ENCODE measurements at places on chromosomes 16 and 17. TPM values are rescaled to one million over a fixed set of nuclear protein-coding genes. Genes with fewer than 3 reads are reported as not detected.

- no peak for DNase-seq
Measured at GRCh38 chr17:17503566-17504130, 7.5 kb upstream of the RASD1 start.

- no peak for DNase-seq
Measured at GRCh38 chr16:29023279-29024277, 38.7 kb downstream of the LAT start.

- DNase-seq = peak; percentile 67
Measured at GRCh38 chr17:75639771-75640555, 6.7 kb downstream of the SMIM5 start.

DNA sequence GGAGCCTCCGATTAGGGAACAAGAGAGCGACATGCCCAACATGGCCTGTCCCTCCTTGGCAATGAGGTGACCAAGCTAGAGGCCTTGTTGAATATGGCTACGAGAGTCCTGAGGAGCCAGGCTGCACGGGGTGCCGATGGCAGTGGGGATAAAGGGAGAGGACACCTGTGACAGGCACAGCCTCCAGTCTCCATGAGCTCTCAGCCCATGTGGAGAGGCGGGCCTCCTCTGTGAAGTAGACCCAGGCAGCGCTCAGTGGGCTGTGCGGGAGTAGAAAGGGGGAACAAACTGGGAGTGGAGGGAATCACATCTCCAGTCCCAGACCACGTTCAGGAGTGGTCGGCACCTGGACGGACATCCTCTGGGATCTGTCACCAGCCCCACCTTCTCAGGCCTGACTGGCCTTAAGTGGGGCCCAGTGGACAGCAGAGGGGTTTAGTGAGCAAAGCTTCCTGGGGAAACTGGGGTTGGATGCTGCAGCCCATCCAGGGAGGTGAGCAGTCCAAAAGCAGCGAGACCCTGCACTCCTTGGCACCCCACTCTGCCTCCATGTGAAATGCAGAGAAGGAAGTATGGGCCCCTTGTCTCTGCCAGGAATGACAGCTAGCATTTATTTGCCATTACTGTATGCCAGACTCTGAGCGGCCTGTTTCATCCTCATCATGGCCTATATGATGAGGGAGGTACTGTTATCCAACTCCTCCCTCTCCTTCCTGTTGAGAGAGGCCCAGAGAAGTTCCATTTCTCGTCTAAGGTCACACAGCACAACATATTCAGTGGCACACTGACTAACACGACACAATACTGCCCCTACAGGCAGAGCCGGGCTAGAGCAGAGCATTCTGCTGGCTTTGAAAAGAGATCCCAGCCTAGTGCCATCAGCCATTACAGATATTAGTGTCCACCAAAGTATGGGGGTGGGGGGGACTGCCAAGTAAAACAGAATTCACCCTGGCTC, 4.5 kb upstream of the TMEM92 start:
- DNase-seq = peak; percentile 86

DNA sequence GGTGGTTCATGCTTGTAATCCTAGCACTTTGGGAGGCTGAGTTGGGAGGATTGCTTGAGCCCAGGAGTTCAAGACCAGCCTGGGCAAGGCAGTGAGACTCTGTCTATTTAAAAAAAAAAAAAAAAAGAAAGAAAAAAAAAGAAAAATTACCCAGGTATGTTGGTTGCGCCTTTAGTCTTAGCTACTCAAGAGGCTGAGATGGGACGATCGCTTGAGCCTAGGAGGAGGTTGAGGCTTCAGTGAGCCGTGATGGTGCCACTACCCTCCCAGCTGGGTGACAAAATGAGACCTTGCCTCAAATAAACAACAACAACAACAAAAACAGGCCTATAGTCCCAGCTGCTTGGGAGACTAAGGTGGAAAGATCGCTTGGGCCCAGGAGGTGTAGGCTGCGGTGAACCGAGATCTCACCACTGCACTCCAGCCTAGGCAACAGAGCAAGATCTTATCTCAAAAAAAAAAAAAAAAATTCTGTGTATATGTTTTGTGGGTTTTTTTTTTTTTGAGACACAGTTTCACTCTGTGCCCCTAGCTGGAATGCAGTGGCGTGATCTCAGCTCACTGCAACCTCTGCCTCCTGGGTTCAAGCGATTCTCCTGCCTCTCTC, 12.5 kb upstream of the ANKRD40CL start:
- no peak for DNase-seq

GRCh38 chr16:29824589-29825144, 4.4 kb downstream of the MVP start:
- no peak for DNase-seq

DNA sequence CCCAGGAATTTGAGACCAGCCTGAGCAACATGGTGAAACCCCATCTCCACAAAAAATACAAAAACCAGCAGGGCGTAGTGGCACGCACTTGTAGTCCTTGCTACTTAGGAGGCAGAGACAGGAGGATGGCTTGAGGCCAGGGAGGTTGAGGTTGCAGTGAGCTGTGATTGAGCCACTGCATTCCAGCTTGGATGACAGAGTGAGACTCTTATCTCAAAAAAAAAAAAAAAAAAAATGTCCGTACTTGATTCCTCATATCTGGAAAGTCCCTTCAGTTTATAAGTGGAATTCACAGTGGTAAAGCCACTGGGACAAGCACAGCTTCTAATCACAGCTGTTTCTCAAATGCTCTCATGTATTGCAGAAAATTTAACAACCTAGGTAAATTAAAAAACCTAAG, 78.6 kb upstream of the CREBBP start:
- DNase-seq = no peak

DNA sequence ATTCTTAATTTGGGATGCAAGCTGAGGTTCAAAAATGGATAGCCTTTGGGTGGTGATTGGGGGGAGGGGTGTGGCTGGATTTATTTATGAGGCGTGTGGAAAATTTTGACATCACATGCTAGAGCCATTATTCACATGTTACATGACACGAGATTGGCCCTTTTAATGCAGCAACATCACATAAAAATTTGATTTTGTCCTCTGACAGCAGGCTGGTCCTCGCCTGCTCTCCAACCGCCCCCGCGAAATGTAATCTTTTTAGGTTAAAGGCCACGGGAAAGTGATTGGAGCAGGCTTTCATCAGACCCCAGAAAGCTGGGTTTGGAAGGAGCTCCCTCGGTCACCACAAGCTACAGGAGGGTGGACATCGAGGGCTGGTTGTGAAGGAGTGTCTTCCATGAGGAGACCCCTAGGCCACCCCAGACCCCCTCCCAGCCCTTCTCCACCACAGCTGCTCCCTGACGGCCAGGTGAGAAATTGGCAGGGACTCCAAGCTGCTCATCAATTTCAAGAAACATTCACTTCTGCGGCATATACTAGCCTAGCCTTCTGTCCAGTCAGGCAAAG, 502.7 kb upstream of the PSMD7 start:
- no peak for DNase-seq

- no peak for DNase-seq
Measured at GRCh38 chr17:35817196-35817595, 7.9 kb downstream of the TAF15 start.

DNA sequence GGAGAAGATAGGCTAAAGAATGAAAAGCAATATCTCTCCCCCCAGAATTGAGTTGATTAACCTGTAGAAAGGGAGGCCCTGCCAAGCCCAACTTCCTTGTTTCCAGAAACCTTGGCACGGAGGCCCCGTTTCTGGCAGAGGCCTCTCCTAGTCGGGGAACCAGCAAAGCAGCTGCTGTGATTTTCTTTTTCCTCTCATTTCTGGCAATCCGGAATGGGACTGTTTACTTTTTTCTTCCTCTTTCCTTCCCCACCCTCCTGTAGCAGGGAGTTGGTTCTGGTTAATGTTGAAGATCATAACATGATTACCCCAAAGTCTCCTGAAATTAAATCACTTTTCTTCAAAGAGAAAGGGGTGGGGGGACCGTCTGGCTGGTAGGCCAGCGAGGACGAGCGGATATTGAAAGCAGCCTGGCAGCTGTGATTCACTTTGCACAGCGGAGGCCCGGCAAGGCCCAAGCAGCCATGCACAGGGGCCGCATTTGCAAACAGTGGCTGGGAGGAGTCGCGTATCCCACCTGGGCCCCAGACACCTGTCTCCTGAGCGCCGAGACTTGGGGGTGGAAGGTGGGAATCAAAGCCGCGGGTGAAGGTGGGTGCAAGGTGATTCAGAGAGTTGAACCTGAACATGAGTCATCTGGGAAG, 51.5 kb downstream of the NTN1 start:
- no peak for DNase-seq

DNA sequence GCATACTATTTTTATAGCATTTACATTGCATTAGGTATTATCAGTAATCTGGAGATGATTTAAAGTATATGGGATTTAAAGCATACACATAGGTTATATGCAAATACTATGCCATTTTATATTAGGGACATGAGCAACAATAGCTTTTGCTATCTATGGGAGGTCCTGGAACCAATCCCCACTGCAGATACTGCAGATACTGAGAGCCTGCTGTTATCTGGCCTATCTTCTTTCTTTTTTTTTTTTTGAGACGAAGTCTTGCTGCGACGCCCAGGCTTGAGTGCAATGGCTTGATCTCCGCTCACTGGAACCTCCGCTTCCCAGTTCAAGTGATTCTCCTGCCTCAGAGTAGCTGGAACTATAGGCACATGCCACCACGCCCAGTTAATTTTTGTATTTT, 37.4 kb downstream of the STH start:
- no peak for DNase-seq

DNA sequence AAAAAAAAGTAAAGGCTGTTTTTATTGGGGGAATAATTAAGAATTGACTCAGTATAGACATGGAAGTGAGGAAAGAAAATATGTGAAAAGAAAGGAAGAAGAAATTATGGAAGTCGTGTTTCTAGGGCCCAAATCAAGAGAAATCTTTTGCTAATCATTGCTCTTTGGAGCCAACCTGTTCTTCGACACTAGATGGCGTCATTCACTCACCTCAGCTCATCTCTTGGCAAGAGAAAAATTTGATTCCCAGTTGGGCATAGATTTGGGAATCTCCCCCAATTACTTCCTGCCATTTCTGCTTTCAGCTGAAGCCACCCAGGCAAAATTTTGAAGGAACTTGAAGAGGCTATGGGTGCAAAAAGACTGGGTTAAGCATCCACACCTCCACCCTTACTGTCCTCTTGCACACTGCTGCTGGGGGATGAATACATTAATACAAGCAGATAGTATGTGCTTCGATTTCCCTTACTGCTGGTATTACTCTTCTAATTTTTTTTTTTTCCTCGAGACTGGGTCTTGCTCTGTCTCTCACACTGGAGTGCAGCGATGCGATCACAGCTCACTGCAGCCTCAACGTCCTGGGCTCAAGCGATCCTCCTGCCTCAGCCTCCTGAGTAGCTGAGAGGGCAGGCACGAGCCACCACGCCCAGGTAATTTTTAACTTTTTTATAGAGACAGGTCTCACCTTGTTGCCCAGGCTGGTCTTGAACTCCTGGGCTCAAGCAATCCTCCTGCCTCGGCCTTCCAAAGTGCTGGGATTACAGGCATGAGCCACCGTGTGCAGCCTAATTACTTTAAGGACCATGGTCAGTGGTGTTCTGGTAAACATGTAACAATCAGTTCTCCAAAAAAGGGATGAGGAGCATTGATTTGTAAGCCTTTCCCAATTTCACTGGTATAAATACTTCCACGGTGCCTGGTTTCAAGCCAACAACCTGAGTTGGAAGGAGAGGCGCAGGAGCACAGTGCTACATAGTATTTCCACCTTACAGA, 13.5 kb downstream of the PSMD7 start:
- no peak for DNase-seq

C16orf54 gene
- total RNA-seq = not detected

GRCh38 chr16:59463776-59464175, 729.7 kb upstream of the GOT2 start:
- DNase-seq = no peak

Data from suprapubic skin (tissue), 4 donors.